ENCODE measurements at places on chromosomes 1 and 21.
A peak's percentile ranks its signal among the peaks of the same experiment; 100 is the strongest.

DNA sequence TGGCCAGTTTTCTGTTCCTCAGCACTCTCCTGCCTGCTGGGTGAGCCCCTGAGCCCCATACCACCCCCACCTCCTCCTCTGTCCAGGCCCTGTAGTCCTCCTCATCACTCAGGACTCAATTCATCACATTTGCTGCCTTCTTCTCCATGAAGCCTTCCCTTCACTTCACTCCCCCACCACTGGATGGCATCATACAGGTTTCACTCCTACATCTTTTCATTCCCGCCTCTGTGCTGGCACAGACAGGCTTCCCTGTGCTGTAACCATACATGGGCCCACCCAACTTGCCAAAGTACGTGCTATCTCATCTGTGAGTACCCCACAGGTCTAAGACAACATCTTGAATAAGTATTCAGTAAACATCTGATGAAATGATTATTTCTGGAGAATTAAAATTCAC lies 56.9 kb downstream of the SLC45A1 start:
- peak; percentile 52 for DNase-seq

GRCh38 chr21:35611708-35612132 lies 448.6 kb downstream of the SETD4 start:
- DNase-seq: no peak

DNA sequence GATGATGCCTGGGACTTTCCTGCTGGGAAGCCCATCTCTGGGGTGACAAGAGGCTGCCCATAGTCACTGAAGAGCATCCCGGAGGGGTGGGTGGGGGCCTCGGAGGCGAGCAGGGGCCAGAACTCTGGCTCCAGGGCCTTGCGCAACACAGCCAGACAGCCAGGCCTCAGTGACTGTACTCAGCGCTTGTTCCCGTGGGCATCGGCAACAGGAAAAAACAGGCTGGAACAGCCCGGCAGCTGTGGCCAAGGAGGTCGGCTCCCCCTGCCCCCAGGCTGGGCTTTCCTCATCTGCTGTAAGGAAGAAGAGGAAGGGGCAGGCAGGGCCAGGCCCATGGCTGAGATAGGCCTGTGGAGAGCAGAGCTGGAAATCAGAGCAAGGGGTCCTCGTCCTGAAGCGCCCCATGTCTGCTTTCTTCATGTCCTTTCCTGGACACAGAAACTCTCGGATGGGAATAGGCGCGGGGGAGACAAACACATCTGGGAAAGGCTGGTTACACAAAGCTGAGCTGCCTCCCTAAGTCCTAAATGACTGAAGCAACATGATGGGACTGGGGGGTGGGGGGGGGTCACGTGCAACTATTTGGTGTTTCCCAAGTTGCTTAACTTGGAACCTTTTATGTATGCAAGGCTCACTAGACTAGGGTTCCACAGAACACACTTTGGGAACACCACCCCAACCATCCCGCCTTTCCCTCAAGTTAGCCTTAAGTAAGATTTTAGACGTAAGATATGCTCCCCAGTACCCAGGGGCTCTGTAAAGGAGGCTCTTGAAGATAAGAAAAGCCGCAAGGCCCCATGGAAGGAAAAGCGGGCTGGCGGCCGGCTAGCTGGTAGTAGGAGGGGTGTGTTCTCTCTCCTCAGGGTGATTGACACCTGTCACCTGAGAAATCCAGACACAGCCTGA lies 30.7 kb downstream of the HSPG2 start:
- no peak for DNase-seq

DNA sequence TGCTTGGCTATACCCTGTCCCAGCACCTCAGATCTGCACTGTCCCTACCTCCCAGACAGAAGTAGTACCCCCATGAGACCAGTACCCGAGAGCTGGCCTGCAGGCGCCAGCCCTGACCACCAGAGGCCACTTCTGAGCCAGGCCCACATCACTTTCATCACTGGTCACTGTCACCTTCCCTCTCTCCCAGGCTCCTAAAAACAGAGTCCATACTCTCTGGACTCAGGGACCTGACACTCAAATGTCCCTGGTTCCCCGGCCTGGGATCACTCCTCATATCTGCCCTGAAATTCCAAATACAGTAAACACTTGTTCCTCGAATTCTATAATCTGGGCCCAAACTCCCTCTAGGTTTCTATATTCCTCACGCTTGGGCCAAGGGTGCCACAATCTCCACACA lies 18.7 kb downstream of the TMEM53 start:
- DNase-seq: peak; percentile 25

GRCh38 chr1:248621770-248622169 lies 13.1 kb downstream of the OR2T11 start:
- DNase-seq: no peak
